ENCODE measurements at places on chromosomes 1 and 21. TPM values are rescaled to one million over a fixed set of nuclear protein-coding genes. Genes with fewer than 3 reads are reported as not detected.

DNA sequence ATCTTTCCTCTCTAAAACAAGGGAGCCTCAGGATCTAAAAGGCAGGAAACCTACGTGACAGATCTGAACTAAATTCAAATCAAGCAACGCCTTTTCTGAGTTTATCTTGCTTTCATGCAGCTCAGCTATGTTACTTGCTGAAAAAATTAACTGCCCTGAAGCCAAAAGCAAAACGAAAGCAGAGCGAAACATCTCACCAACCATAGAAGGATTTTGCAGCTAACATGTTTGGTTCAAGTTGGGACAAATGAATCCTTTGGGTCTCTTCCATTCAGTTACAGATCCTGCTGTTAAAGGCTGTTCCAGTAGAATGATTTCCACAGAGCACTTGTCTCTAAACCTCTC, 482 bp downstream of the SLC2A5 start:
- DNase-seq = no peak

DNA sequence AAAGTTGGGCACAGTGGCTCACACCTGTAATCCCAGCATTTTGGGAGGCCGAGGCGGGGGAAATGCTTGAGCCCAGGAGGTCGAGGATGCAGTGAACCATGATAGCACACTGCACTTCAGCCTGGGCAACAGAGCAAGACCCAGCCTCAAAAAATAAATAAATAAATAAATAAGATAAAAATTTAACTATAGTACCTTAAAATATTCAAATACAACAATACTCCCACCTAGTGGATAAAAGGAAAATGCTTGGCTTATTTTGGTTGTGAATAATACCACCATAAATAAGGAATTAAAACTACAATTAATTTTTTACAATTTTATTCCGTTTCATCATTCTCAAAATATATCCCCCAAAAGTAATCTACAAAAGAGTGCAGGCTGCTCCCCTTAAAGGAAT, 8.1 kb downstream of the PSMG1 start:
- DNase-seq = peak; percentile 28

DNA sequence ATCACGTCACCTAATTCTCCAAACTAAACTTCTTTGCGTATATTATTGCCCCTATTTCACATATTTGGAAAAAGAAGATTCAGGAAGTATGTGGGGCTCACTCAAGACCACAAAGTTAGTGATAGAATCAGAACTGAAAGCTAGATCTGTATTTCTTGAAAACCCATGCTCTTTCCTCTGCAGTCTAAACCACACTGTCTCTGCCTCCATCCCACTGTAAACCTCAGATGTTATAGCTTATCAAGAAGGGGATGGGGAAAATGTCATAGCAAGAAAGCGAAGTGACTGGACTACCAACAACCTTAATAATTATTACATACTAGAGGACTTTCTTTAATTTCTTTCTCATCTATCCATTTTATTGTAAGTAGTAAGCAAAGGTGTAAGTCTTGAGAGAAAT, 257.7 kb upstream of the SGIP1 start:
- DNase-seq = no peak

DNA sequence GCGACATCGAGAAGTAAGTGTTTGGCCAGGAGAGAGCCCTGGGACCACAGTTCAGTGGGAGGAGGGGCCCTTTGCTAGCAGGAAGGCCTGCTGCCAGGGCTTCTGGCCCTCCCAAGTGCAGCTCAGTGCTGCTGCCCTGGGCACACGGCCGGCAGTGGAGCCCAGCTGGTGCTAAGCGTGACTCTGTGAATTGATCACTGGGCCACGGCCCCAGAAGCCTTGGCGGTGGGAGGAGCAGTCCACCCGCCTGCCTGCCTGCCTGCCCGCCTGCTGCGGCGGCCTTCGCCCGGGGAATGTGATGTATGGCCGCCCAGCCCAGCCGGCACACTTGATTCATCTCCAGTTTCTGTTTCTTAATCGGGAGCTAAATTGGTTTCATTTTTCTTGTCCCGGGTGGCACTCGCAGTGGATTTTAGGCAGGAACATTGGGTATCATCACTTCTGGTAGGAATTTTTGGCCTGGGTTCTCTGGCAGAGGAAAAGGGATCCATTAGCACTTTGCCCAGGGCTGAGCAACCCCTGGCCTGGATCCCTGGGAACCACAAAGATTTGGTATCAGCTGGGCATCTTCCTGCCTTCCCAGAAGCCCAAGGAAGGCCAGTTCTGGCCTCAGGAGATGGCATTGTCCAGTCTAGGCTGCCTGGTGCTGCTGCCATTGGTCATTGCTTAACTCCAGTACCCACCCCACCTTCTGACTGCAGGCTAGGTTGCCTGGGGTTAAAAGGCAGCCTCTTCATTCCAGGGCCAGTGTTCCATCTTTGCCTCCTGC, 28.6 kb downstream of the TMEM53 start:
- DNase-seq = no peak

GRCh38 chr1:217407534-217408001, 223.3 kb downstream of the GPATCH2 start:
- no peak for DNase-seq

DNA sequence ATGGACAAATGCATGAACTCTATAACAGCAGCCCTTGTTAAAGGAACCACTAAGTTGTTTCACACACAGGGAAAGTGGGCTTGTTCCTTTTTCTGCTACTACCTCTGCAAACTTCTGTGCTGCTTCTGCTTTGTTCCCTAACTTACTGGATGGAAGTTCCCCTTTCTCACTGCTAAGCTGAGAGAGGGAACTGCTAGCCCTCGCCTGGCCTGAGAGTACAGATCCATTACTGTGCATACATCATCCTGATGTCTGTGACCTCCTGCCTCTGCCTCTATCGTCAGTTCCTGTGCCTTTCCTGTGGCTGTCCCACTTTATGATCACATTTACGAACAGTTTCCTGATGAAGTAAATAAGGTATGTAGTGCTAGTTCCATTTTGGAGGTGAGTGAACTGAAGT, 3.5 kb downstream of the GNAT2 start:
- no peak for DNase-seq

DNA sequence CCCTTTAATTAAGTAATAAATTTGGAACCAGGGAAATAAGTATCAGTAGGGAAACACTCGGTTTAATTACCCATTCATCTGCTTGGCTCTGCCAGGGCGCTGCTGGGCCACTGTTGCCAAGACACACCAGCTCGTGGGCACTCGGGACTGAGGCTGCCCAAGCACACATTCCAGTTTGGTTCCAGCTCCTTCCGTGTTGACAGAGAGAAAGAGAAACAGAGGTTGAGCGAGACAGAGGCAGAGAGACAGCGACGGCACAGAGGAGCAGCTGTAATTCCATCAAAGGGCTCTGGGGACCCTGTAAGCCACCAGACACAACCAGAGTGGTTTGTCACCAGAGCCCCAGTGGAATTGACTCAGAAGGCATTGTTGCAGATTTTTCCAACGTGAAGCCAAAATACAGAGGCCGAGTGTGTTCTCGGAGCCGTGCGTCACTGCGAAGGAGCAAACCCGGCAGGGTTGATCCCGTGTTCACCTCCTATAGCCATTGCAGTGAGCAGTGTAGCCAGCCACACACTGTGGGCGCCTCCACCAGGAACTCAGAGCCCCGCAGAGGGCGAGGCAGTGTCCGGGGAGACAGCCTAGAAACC, 33.5 kb downstream of the SYF2 start:
- no peak for DNase-seq

TMEM39B gene
- total RNA-seq = 15.0 TPM

GRCh38 chr1:53332186-53332564, 4.3 kb upstream of the LRP8 start:
- no peak for DNase-seq

GRCh38 chr1:3578906-3579305, 32.4 kb downstream of the MEGF6 start:
- DNase-seq = no peak

DNA sequence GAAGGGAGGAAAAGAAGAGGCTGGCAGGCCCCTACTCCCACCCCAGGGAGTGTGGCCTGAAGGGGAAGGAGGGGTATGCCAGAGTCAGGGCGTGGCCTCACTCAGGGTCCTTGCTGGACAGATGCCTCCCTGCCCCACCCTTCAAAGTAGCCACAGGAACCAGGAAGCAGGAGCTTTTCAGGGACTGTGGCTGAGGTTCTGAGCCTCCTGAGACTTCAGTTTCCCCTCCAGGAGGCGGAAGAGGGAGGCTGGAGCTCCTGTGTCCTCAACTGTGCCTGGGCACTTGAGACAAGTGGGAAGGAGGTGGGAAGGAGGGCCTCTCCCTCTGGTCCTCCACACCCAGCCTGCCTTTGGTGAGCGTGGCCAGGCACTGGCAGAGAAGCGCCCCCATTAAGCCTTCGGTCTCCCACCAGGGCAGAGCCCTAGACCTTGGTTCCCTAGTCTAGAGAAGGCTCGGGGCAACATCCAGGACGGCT, 5.3 kb downstream of the CELSR2 start:
- DNase-seq = no peak
